Inflammatory macrophage treated with lipopolysaccharide for 4 hours (primary cell): ENCODE measurements at places on chromosomes 4 and X.

GRCh38 chrX:112851806-112852205 lies 11.2 kb upstream of the AMOT start:
- DNase-seq = peak; percentile 55

DNA sequence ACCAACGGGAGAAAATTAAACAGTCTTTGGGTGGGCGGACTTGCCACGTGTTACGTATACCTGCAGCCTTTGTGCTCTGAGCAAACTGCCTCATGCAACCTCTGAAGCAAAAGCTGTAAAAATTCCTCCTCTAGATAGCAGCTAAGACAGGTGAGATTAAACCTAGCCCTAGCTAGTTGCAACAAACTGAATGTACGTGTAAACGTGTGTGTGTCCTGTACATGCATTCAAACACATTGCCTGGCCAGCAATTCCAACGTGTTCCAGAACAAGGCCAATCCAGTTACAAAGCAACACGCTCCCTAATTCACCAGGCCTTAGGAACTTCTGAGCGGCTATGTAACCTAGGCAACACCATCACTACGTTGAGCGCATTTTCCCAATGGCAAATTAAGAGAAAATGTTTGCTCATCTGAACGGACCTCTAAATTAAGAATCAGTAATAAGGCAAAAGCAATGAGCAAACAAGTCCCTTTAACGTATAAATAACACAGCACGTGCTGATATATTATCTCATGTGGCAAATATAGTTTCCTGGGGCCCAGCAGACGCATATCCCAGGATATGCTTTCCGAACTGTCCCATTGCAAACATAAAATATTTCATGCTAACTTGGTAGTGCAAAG lies 792 bp downstream of the PPID start:
- peak; percentile 28 for DNase-seq

GRCh38 chr4:183485411-183486160 lies 19.3 kb upstream of the ING2 start:
- no peak for DNase-seq

GRCh38 chr4:138894011-138894410 lies 121.6 kb upstream of the NOCT start:
- DNase-seq = no peak

DNA sequence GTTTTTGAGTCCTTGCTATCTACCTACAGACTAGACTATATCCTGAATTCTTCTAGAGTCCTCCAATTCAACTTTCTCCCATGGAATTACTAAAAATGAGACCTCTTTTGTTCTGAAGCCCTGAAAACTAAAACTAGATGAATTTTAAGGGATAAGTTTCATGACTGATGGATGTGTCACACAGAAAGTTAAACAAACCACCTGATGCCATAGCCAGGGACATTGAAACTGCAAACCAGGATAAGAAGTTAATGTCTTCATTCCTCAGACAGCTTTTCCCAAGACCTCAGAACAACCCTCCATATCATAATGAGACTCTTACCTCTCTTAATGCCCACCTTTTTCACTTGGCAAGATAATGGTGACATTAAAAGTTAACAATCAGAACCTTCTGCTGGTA lies 81.5 kb upstream of the PTPN13 start:
- no peak for DNase-seq
